ENCODE measurements at places on chromosomes 5 and 9.

DNA sequence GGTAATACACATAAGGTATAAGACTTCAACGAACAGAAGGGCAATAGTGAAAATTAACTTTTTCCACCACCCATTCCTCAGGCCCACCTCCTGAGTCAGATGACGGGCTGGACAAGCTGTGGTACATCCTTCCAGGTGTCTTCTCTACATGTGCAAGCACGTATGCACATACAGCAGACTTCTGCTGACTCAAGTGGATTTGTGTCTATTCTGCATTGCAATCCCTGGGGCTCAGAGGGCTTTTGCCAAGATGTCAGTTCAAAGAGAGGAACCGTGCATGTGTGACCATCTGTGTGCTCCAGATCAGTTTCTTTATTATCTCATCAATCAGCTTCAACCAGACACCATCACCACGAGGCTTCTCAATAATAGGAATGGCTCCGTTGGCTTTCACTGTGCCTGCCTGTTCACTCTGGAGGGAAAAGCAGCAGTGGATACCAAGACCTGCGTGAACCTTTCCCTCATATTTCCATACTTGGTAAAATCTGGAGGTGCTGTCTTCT is 288.4 kb downstream of the MTRR start:
- DNase-seq: no peak

- DNase-seq: no peak
Measured at GRCh38 chr9:129731477-129732085, 21.3 kb downstream of the PTGES start.

GRCh38 chr9:4116071-4116581 is 183.7 kb downstream of the GLIS3 start:
- no peak for DNase-seq

DNA sequence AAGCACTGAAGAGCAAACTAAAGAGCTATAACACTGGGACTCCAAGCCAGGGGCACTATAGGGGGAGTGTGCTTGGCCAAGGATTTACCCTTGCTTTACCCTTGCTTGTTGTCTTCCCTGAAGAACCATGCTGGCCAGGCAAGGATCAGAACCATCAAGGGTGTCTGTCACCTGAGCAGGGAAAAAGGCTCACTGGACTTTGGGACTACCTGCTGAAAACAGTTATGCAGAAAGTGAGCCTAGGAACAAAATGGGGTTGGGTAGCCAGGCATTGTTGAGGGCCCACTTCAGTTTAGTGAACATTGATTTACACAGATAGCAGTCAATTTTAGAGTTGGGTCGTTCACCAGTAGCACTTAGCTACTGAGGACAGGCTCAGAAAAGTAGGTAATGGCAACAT is 8.0 kb upstream of the TMEM171 start:
- DNase-seq: no peak

GRCh38 chr9:132840980-132841379 is 37.1 kb downstream of the AK8 start:
- DNase-seq: no peak

DNA sequence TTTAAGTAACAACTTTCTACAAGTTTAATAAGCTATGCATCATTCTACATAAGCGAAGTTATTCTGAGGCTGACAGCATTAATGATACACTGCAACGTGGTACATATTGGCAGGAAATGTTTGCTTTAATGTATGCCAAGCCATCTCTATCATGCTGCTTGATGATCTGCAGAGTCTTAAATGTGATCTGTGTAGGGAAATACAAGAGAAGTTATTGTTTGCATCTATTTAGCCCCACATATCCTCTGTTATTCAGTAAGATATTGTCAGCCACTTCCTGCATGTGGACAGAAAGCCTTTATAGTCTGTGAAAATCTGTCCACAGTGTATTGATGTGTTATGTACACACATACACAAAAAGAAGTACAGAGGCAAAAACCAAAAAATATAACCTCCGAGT is 193.1 kb upstream of the FREM1 start:
- no peak for DNase-seq

GRCh38 chr9:123835821-123836220 is 94.1 kb downstream of the DENND1A start:
- DNase-seq: no peak

- peak; percentile 40 for DNase-seq
Measured at GRCh38 chr5:8908055-8908683, 637.7 kb downstream of the SEMA5A start.

GRCh38 chr5:81195335-81195929 is 37.7 kb upstream of the CKMT2 start:
- DNase-seq: no peak

DNA sequence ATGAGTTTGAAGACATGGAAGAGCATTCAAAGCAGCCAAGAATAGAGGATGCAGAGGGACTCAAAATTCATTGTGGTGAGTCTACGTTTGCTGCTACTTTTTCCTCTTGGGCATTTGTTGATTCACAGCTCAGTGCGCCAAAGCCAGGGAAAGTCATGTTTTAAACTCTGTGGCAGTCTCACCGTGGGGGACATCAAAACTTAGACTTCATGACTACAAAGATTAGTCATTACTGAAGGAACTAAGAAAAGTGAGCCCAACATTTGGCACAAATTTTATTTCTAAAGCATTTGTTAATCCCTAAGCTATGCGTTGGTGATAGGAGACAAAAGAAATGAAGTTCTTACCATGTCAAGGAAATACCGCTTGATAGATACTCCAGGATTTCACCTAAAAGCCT is 73.7 kb upstream of the MTAP start:
- DNase-seq: no peak

- no peak for DNase-seq
Measured at GRCh38 chr9:134863941-134864820, 16.4 kb upstream of the FCN2 start.

DNA sequence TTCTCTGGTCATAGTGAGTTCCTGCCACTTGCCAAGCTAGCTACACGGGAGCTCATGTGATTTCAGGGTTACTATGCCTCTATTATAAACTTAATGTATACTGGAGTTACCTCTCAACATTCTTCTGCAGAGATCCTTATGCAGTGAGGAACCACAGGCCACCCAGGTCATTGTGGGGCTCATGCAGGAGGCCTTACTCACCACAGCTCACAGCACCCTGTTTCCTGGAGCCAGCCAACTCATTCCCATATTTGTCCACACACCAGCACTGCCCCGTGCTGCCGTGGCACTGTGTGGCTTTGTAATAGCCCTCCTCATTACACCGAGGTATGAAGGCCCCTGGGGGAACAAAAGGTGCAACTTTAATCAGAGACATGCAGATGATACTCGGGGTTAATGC is 520.0 kb downstream of the SPOCK1 start:
- no peak for DNase-seq

DNA sequence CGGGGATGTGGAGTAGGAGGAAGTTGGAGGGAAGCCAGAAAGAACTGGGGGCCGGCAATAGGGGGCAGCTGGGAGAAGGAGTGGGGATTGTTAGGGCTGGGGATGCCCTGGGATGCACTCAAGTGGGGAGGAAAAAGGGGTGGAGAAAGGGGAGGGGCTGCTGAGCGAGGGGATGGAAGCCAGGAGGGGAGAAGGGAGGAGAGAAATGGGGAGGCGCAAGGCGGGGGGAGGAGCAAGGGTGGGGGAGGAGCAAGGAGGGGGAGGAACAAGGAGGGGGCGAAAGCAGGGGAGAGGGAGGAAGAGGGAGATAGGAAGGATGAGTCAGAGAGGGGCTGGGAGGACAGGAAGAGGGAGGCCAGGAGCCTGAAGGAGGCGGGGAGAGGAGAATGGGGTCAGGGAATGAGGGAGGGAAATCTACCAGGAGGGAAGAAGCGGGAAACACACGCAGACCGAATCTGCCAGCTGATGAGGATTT is 1.6 kb downstream of the IRX4 start:
- no peak for DNase-seq
